HEK293T (cell line): ENCODE measurements at places on chromosomes 3 and 15.

- DNase-seq: no peak
Measured at GRCh38 chr3:8899876-8900460, 63.3 kb downstream of the RAD18 start.

DNA sequence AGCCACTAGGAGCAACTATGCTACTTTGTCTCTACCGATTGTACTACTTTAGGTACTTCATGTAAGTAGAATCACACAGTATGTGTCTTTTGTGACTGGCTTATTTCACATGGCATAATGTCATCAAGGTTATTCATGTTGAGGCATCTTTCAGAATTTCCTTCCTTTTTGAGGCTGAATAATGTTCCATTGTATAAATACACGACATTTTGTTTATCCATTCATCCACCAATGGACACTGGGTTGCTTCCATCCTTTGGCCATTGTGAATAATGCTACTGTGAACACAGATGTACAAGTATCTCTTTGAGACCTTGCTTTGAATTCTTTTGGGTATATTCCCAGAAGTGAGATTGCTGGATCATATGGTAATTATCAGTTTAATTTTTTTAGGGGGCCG lies 29.2 kb downstream of the MYO5A start:
- DNase-seq: no peak

DNA sequence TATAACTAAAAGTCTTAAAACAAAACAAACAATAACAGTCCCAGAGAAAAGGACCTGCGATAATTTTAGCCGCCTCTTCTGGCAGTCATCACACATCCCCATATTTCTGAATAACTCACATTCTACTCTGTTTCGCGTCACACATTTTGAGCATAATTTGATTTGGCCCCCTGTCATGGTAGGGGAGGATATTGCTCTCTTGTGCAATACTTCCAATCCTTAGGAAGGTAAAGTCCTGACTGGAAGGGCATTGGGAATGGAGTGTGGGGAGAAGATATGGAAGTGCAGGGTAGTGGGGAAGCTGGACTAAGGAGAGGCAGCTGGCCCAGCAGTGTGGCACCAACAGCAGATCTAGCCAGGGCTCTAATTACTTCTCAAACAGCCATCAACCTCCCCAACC lies 11.3 kb upstream of the FSIP1 start:
- no peak for DNase-seq

DNA sequence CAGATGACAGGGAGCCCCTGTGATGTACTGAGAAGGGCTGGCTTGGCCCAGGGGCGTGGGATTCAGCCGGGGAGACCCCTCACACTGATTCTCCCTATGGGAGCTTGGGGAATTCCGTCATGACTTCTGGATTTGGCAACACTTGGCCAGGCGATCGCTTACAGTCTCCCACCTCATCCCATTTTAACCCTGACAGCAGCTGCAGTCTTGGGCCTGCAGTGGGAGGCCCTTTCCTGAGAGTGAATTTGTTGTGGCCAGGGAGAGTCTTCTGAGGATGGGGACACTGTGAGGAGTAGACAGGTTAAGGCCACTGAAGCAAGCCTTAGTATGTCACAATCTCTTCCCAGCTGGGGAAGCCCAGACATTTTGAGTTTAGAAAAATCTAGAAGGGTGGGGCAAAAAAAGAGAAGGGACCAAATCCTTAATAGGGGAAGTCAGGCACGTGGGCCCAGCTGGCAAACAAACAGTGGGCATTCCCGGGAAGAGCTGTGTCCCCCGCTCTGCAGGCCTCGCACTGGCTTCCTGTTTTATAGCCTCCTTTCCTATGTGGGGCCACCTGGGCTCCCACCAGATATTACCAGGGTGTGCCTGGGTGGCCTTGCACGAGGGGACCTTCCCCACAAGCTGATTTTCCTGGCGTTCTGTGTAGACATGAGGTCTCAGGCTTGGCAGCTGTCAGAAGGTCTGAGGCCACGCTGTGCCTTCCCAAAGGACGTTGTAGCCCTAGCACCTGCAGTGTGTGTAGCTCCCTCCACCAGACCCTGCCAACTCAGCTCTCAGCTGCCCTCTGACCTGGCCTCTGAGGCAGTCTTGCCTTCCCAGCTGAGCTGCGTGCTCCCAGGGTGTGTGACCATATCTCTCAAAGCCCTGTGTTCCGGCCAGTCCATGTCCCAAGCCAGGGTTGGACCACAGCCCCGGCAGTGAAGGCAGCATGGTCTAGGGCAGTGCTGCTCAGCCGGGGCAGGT lies 64.5 kb downstream of the FEM1B start:
- DNase-seq: no peak

- no peak for DNase-seq
Measured at GRCh38 chr3:157447026-157447694, 10.5 kb downstream of the PTX3 start.

- no peak for DNase-seq
Measured at GRCh38 chr3:15723624-15723884, 74.2 kb downstream of the ANKRD28 start.

- no peak for DNase-seq
Measured at GRCh38 chr3:53074761-53075742, 29.2 kb upstream of the SFMBT1 start.

- no peak for DNase-seq
Measured at GRCh38 chr3:134445636-134446035, 40.1 kb downstream of the ANAPC13 start.

GRCh38 chr3:30350011-30350410 lies 256.4 kb upstream of the TGFBR2 start:
- DNase-seq: no peak

DNA sequence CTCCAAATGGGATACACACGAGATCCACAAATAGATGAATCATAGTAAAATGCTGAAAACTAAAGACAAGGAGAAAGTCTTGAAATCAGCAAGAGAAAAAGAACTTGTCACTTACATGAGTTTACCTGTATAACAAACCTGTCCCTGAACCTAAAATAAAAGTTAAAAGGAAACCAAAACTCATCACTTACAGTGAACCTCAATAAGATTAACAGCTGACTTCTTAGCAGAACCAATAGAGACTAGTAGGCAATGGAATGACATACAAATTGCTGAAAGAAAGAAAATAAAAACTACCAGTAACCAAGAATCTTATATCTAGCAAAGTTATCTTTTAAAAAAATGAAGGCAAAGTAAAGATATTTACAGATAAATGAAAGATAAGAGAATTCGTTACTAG lies 27.4 kb downstream of the SEC22A start:
- DNase-seq: no peak

GRCh38 chr3:163914567-163914966 lies 1163.7 kb downstream of the SI start:
- no peak for DNase-seq

DNA sequence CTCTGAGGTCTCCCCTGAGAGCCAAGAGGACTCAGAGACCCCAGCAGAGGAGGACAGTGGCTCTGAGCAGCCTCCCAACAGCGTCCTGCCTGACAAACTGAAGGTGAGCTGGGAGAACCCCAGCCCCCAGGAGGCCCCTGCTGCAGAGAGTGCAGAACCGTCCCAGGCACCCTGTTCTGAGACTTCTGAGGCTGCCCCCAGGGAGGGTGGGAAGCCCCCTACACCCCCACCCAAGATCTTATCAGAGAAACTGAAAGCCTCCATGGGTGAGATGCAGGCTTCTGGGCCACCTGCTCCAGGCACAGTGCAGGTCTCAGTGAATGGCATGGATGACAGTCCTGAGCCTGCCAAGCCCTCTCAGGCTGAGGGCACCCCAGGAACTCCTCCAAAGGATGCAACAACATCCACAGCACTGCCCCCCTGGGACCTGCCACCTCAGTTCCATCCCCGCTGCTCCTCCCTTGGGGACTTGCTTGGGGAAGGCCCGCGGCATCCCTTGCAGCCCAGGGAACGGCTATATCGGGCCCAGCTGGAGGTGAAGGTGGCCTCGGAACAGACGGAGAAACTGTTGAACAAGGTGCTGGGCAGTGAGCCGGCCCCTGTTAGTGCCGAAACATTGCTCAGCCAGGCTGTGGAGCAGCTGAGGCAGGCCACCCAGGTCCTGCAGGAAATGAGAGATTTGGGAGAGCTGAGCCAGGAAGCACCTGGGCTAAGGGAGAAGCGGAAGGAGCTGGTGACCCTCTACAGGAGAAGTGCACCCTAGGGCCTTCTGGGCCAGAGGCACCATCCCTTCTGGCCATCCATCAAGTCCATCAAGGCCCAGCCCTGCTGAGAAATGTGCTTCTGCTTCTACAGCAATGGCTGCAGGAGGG lies 23.6 kb downstream of the PLEKHO2 start:
- no peak for DNase-seq

- DNase-seq: no peak
Measured at GRCh38 chr15:52925130-52925529, 135.0 kb upstream of the ONECUT1 start.

- DNase-seq: no peak
Measured at GRCh38 chr15:44394062-44394461, 33.4 kb upstream of the CTDSPL2 start.

GRCh38 chr3:41131224-41131623 lies 68.1 kb upstream of the CTNNB1 start:
- no peak for DNase-seq

DNA sequence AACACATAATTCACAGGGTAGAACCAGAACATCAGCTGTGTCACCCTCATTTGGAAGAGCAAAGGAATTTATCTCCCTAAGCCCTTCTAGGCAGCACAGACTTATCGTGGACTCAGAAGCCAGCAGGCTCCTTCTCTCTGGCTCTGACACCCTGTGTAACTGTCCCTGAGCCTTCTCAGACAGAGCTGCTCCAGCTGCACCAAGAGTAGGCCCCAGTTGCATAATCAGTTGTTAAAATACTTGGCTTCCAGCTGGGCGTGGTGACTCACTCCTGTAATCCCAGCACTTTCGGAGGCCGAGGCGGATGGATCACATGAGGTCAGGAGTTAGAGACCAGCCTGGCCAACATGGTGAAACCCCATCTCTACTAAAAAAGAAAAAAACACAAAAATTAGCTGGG lies 49.4 kb upstream of the ACVR2B start:
- DNase-seq: no peak

DNA sequence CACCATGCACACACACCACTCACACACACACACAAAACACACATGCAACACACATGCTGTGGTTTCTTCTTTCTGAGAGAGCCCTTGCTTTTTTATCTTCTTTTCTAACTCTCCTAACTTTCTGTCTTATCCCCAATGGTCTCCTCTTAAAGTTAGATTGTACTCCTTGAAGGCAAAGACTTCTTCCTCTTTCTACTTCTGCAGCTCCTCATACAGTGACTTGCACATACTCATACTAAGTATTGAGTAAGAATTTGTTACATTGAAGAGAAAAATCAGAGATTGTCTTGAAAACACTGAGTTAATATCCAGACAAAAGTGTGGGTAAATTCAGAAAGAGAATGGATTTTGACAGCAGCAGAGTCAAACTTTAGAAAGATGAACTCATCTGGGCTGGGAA lies 64.4 kb downstream of the GTPBP8 start:
- DNase-seq: no peak

GRCh38 chr15:43977072-43977884 lies 150.5 kb downstream of the WDR76 start:
- no peak for DNase-seq

GRCh38 chr15:75785771-75786574 lies 57.3 kb upstream of the UBE2Q2 start:
- DNase-seq: no peak

DNA sequence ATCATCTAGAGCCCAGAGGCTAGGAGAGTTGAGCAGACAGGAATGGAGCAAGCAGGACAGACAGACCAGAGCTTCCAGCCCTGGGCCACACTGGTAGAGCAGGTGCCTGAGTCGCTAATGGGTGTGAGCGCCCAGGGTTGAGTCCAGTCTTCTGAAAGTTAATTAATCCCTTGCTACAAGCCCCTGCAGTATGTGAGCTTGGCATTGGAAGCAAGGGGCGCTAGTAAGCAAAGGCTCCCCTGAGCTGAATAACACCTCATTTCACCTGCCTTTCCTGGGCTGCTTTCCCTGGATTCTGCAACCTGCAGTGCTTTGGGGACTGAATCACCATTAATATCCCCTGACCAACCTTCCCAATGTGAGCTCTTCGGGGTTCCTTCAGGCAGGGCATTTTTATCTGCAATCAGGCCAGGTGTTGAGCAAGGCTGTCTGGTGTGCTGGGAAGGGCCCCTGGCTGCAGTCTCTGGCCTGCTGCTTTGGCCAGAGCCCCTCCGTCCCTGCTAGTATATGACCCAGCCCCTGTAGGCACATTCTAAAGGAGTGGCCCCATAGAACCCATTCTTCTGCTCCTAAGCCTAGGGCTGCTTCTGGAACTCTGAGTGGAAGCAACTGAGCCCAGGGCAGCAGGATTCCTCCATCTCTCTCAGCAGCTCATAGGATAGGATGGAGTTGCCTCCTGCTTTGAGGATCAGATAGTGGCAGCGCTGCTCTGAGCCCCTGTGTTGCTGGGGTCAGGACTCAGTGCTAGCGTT lies 45.1 kb upstream of the EPHB1 start:
- no peak for DNase-seq

DNA sequence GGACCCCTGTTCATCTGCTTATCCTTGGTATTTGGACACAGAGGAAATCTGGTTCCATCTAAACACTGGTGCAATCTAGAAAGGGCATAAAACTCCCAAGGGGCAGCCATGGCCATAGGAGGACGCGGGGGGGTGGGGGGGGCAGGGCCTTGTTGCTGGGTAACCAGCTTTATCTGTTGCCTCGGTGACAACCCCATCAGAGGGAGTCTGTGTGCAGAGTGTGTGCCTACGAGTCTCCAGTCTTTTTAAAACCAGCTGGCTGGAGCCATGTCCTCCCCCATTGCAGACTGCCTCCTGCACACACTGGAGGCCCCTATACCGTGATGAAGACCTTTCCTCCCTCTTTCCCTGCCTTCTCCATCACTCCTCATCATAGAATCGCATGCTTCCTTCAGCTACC lies 26.4 kb upstream of the CORO2B start:
- DNase-seq: no peak

DNA sequence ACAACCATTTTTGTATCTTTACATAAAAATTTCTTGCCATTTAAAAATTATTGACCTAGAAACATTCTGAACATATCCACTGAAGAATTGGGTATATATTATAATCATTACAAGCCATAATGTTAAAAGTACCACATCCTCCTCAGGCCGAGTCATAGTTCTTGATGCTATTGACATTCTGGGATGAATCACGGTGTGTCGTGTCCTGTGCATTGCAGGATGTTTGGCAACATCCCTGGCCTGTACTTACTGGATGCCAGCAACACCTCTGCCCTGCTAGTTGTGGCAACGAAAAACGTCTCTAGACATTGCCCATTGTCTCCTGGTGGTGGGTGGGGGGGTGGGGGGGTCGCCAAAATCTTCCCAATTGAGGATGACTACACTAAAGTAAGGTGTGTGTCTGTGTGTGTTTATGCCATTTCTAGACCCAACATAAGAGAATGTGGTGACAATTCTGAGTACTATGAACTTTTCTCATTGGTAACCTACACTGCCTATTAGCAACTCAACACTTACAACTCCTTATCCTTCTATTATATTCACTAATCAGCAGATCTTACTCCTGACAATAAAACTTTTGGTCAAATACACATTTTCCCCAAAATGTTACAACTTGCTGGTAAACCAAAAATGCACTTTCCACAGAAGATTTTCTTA lies 471.6 kb downstream of the FOXP1 start:
- DNase-seq: no peak
